ENCODE measurements at places on chromosomes 7 and 10. TPM values are rescaled to one million over a fixed set of nuclear protein-coding genes. Genes with fewer than 3 reads are reported as not detected.
A peak's percentile ranks its signal among the peaks of the same experiment; 100 is the strongest.

DNA sequence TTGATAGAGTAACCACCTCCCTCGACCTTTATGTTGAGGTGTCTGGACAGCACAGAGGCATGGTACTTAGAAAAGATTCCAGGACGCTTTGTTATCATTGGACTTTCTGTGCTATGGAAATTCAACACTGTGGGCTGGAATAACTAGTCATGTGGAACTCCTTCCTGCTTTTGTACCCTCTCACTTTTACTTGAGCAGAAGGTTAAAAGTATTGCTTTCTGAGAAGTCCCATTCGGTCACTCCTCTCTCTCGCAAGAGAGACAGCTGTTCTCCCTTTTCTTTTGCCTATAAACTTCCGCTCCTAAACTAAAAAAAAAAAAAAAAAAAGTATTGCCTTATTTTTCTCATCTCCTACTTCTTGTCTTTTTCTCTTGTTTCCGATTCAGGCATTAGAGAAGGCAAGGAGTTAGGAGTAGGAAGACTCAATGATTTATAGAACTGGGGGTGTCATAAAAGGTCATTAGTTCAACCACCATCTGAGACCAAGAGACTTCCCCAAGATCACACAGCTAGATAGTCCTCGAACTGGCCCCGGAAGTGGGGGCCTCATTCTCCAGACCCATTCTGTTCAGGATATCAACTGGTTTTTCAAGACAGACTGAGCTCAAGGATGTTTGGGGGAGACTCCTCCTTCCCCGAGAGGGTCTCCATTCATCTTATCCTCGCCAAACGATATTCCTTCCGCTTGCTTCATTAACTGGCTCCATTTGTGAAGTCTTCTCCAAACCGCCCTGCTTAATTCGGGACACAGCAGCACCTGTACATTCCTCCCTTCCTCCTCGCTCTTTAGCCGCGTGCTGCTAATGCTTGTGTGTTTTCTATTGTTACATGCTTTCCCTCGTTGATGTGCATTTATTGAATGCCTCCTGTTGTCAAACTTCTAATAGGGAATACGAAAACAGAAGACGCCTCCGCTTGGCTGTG, 995 bp upstream of the INPP5F start:
- DNase-seq: no peak

- no peak for DNase-seq
These were observed 263.6 kb downstream of the DOCK4 start for GRCh38 chr7:111942450-111943081.

TAS2R39 gene
- total RNA-seq: not detected

DNA sequence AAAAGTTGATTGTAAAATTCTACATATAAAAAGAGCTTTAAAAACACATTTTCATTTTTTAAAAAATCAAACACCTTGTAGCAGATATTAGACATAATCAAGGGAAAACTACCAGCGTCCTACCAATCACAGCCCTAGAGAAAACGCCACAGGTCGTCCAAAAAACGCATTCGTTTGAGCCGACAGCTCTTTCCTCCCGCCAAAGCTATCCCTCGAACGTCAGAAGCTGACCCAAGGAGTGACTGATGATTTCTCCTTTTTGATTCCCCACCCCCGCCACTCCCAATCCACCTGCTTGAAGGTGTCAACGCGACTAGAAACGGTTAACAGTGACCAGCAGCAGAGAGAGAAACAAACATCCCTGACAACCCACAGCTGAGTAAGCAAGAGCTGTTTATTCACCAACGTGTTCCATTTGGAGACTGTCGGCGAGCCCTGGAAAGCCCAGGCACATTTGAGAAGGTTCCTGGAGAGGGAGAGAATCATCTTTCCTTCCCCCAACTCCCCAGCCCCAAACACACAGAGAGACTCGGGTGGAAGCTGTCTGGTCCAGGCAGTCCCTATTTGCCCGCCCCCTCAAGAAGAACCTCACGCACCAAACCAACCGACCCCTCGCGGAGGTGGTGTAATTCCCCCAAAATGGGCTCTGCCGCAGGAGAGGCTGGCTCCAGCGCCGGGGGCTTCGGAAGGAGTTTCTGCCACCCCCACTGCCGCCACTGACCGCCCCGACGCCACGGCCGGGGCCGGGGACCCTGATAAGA, 622 bp downstream of the CPEB3 start:
- DNase-seq: no peak

DNA sequence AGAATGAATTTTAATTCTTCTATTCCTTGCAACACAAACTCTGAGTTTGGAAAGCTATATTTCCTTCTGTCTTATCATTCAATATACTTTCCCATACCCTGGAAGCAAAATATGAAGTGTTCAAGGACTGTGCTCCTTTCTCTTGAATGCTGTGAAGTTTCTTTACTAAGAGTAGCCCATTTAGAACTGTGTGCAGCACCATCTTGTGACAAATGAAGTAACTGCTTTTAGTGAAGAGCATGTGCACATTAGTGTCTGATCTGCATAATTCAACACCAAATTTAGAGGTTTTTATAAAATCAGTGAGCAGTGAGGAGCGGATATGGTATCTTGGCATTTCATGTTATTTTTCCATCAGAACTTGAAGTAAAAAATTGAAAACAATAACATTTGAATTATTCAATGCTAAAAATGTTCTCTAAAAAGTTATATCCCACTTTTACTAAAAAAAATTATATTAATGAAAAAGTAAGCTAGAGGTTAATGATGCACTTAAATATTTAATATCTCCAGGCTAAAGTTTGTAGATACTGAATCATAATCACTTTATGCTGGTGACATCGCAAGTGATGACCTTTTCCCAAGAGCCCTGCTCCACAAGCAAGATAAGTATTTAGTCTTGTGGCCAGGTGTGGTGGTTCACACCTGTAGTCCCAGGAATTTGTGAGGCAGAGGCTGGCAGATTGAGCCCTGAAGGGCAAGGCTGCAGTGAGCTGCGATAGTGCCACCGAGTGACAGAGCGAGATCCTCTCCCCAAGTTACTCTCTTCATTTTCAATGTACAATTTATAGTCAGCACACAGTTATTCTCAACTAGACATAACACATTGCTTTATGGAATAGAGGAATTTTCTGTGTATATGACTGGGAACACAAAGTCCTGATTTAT, 108.8 kb upstream of the PCLO start:
- peak; percentile 33 for DNase-seq

FAM25G gene
- not detected for total RNA-seq

DNA sequence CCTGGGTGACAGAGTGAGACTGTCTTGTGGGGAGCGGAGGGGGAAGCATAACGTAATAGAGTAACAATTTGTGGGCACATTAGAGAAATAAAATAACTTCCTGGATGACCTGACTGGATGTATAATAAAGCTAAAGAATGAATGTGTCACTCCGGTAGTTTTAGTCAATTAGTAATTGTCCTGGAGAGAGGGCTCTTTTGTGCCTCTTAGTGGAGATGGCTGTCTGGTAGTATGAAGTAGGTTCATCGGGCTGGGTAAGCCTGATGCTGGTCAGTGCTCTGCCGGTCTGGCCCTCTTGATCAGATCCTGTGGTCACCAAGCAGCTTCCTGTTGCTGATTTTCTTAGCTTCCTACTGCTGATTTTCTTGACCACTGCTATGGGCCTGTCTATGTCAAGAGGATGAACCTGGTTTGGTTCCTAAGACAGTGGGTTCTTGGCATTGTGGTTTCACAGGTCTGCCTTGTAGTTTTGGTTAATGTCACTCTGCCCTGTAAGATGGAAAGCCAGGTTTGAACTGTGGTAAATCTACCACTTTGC, 34.1 kb downstream of the ZRANB1 start:
- no peak for DNase-seq

DNA sequence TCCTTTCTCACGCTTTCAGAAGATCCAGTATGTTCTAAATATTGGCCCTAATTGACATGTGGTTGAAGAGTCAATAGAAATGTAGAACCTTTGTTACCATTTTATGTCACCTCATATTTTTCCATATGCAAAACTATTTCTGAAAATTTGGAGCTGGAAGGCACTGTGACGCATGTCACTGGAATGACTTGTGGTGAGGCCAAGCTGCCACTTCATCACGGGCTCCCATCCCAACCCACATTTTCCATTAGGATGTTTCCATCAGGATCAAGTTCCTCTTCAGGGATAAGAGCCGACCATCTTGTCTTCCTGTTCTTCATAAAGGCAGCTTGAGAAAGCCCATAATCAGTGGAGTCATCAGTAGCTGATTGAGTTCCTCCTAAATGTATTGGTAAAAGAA, 1241.7 kb downstream of the GATA3 start:
- DNase-seq: no peak

KLF14 gene
- total RNA-seq: not detected

CFAP46 gene
- 1.9 TPM for total RNA-seq

- DNase-seq: no peak
These were observed 223.4 kb downstream of the SEC23IP start for GRCh38 chr10:120115959-120116358.

DNA sequence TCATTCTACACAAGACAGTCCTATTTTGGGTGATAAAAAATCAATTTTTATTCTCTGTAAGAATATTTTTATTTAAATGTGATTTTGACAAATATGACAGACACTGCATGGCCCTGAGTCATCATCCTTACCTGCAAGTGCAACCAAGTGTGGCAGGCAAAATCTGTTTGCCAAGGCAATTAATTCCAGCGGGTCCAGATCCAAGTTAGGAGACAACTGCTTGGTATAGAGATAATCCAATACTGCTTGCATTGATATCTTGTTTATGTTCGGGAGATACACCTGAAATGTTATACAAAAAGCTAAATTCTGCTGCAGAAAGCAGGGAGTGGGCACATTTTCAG, 66.2 kb downstream of the RHOBTB1 start:
- DNase-seq: no peak

- no peak for DNase-seq
These were observed 329.2 kb downstream of the AUTS2 start for GRCh38 chr7:69927461-69927860.

OR2A7 gene
- not detected for total RNA-seq

NRAP gene
- not detected for total RNA-seq

RSBN1L gene
- total RNA-seq: 15.5 TPM

CLRN3 gene
- total RNA-seq: not detected

- DNase-seq: no peak
These were observed 1.1 kb downstream of the RSU1 start for GRCh38 chr10:16816171-16816570.

GRCh38 chr7:116210345-116211005, at the start of gene TES:
TSS of gene TES (plus strand) at chr7:116210539. CDS start at chr7:116210708, 169 bp downstream.
- no peak for DNase-seq

VDAC2 gene
- 143 TPM for total RNA-seq

- DNase-seq: no peak
These were observed 281.1 kb downstream of the PLXNA4 start for GRCh38 chr7:132295175-132295574.

ODAD2 gene
- 0.70 TPM for total RNA-seq

DNA sequence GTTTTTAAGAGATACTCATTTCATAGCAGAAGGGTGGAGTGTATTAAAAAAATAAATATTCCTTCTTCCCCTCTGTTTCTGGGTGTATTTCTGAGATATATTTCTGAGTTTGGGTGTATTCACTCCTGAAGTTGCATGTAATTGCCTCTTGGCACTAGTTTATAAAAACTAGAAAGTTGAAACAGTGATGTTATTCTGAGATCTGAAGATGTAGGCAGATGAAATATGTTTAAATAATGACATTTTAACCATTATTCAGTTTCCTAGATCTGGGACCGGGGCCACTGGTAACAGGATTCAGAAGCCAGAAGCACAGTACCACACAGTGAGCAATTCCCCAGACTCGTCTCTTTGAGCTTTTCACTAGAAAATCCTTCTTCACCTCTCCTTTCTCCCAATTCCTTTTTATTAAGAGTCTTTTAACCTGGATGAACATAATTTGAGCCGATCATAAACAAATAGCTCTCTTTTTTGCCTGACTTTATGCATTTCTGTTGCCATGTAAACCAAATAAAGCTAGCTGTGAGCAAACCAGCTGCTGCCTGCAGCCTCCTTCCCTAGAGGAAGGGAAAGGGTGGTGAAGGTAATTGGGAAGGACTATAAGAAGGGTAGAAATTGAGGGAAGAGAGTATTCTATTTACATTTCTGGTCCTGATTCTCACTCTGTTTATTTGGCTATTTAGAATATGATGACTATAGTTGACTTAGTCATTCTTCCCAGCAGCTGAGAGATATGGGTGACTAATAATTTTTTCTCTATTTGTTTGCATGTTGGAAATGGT, 101.8 kb upstream of the STRIP2 start:
- peak; percentile 34 for DNase-seq

DNA sequence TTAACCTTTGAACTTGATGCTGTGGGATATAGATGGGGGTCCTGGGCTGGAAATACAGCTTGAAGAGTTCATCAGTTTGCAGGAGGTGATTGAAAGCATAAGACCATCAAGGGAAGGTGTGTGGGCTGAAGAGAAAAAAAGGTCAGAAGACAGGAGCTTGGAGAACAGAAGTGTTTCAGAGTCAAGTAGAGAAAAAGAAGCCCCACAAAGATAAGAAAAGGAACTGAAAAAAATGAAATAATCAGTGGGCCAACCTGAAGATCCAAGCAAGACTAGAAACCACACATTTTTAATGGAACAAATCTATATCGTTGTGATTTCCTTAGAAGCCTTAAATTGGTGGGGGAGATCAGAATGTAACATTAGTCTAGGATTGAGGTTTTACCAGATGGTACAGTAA, 22.5 kb downstream of the ZEB1 start:
- no peak for DNase-seq

GRCh38 chr10:126387931-126388911, at the start of gene ADAM12:
TSS of gene ADAM12 (minus strand) at chr10:126388477. CDS start at chr10:126388145, 332 bp downstream.
- DNase-seq: no peak

GRCh38 chr10:127102176-127102575, 94.2 kb downstream of the INSYN2A start:
- no peak for DNase-seq

DNA sequence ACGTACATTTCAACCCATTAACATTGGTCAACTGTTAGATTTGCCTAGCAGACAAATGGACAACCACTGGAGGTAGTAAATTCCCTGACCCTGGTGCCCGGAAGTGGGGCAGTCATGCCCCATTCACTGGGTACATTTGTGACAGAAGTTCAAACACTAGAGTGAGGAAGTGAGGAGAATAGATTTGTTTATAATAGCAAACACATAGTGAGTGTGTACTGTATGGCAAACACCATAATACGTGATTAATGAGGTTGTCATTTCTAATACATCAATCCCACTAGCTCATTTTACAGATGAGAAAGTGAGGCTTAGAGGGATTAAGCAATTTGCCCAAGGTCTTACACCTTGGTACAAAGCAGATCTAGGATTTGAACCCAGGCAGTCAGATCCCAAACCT, 181.9 kb upstream of the MKLN1 start:
- DNase-seq: no peak

- no peak for DNase-seq
These were observed 60.3 kb upstream of the NFKB2 start for GRCh38 chr10:102335184-102335583.

GRCh38 chr7:144489504-144489903, 86.0 kb upstream of the NOBOX start:
- DNase-seq: no peak
